ENCODE measurements at places on chromosomes 7 and 10.

GRCh38 chr10:21083861-21084260 lies 186.8 kb upstream of the NEBL start:
- DNase-seq = no peak

- no peak for DNase-seq
Observed at GRCh38 chr10:13120786-13121499, 21.0 kb downstream of the OPTN start.

- no peak for DNase-seq
Observed at GRCh38 chr10:7410301-7410861, 453 bp downstream of the SFMBT2 start.

GRCh38 chr10:5860066-5860465 lies 29.6 kb downstream of the ANKRD16 start:
- no peak for DNase-seq

- no peak for DNase-seq
Observed at GRCh38 chr7:36232971-36233550, 80.0 kb downstream of the EEPD1 start.

DNA sequence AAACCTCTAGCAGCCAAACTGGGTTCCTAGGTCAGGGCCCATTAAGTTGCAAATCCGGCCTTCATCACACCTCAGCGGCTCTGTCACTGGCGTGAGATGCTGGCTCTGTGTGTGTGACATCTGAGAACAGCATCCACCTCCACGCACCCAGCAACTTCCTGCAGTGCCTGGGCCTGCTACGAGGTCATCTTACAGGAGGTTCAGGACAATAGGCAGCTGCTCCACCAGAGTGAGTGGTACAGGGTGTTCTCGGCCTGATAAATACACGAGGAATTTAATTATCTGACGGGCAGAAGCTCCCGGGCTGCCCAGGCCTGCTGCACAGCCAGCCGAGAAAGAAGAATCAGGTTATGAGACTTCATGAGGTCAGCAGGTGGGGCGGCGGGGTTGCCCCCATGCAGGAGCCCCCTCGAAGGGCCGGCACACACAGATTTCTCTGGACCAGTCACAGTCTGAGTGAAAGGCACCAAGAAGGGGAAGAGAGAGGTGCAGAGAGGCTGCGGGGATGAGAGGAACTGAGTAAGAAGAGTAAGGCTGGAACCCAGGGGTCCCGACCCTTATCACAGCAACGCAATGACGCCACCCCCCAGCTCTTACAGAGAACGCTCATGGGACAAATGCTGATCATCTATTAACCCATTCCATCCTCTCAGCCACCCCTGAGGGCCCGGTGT lies 49.3 kb downstream of the CALML3 start:
- no peak for DNase-seq

GRCh38 chr7:45007571-45008328 lies 7.7 kb downstream of the CCM2 start:
- no peak for DNase-seq

DNA sequence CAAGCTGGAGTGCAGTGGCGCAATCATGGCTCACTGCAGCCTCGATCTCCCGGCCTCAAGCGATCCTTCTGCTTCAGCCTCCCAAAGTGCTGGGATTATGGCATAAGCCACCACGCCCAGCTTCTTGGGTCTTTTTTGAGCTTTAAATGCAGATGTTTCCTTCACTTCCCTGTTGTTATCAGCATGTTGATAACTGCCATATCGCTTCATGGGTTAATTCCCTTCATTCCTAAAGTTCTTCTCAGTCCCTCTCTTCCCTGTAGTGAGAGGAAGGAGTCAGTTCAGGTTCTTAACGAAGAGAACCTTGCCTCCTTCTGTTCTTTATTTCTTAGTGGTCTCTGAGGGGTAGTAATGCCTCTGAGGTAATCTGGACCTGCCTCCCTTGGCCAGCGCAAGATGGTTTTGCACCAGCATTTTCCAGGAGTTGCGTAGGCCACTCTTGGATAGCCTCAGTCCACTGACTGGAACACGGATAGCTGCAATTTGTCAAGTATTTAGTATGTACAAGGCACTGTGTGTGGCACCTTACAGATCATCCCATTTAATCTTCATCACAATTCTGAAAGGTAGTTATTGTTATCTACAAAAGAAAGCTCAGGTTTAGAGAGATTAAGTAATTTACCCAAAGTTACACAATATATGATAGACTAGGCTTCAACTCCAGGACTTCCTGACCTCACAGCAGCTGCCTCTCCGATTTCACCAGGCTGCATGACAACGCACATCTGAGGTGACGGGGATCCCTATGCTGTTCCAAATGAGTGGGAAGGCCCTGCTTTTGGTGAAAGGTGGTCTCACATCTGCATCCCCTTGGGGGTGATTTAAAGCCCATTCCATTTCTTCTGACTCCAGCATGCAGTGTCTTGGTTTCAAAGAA lies 60.5 kb downstream of the GATA3 start:
- DNase-seq = no peak

DNA sequence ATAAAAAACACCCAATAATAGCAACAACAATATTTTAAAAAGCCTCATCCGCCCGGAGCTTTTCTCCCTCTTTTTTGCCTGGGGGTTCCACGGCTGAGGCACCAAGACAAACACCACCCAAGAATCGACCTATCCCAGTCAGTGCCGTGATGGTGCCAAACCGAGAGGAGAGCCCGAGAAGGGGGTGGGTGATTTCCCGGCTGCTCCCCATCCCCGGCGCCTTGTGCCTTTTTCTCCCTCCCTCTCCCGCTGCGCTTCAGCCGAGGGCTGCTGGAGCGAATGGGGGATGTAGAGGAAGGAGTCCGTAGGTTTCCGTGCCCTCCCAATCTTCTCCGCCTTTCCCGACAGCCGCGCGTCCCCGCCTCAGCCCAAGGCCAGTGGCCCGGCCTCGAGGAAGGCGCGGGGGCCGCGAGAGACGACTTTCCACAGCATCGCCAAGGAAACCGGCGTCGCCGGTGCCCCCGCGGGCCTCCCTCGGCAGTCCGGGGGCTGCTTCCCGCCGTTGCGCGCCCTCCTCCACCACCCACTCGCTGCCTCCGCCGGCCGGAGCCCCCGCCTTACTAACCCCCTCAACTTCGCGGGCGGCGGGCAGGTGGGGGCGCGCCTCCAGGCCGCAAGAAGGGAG lies 1.3 kb downstream of the EGR2 start:
- DNase-seq = peak; percentile 23

DNA sequence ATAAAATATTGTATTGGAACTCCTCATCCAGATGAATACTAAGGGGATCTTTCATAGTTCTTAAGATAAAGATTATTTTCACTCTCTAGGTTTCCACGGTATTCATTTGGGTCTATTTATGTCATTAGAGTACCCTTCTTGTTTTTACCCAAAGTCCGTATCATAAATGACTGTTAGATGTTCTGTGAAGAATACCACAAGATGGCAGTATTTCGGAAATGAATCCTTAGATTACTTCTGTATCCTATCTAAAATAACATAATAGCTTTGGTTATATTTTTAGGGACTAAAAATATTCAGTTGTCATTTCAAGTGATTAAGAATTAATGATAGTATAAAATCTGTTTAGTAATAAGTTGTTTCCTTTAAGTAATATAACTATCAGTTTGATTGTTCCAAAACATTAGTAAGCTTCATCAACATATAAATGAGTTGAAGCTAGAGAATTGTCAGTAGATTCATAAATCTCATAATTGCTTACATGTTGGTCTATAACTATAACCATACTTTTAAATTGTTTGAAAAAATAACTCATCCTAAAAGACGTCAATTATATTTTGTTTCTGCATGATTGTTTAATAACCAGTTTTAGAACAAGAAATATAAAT lies 337.5 kb upstream of the KCND2 start:
- DNase-seq = no peak

DNA sequence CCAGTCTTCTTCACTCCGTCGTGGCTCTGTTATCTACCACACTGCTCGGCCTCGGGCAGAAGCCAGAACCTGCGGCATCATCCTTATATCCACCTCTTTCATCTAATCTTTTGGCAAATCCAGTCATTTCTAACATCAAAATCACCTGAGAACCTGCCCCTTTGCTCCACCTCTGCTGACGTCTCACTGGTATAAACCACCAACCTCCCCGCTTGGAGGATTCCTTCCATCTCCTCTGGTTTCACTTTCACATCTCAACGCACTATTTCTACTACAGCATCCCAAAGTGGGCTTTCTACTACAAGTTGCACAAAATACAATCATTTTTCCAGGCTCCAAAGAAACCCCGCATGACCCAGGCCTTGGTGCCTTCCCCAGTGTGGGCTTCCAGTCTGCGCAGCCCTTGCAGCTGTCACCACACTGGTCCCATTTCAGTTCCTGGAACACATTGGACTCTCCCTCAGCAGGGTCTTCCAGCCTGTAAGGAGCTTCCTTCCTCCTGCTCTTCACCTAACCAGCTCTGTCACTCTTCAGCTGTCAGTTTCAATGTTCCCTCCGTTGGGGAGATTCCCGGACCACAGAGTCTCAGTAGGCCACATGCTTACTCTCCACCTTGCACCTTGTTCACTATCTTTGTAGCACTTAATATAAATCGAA lies 85.0 kb downstream of the PRKCQ start:
- DNase-seq = no peak

DNA sequence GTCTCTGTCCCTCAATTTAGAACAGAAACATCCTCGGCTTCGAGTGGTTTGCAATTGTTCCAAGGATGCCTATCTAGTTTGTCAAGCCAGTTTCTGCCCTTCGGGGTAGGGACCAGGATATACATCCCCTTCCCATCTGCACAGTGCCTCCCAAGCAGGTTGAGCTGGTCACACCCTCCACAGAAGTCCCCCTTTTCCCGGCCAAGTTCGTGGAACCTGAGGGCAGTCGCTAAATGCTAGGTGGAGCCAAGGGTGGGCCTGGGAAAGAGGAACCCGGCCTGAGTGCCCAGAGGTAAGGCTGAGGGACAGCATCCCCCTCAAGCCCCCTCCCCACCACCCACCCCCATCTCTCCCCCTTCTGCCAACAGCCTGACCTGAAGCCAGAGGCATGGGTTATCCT lies 62.4 kb upstream of the NANOS1 start:
- DNase-seq = no peak

DNA sequence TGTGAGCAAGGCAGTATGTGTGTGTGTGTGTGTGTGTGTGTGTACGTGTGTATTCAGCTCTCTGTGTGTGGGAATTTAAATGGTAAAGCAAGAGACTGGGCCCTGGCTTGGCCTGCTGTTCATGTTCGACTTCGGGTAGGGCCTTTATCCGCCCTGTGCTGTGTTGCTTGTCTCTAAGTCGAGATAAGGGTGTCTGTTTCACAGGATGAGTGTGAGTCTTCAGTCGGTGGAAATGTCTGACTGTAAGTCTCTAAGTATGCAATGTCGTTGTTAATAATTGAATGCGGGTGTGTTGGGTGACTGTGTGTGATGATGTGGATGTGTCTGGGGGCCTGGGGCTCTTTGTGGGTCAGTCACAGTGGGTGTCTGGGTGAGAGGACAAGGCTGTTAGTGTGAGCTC lies 34.8 kb downstream of the HIF1AN start:
- no peak for DNase-seq

GRCh38 chr10:118412132-118412760 lies 70.1 kb upstream of the FAM204A start:
- no peak for DNase-seq

- no peak for DNase-seq
Observed at GRCh38 chr10:9535744-9536143, 1481.3 kb downstream of the GATA3 start.

- DNase-seq = no peak
Observed at GRCh38 chr10:127278001-127278400, 81.6 kb upstream of the INSYN2A start.

DNA sequence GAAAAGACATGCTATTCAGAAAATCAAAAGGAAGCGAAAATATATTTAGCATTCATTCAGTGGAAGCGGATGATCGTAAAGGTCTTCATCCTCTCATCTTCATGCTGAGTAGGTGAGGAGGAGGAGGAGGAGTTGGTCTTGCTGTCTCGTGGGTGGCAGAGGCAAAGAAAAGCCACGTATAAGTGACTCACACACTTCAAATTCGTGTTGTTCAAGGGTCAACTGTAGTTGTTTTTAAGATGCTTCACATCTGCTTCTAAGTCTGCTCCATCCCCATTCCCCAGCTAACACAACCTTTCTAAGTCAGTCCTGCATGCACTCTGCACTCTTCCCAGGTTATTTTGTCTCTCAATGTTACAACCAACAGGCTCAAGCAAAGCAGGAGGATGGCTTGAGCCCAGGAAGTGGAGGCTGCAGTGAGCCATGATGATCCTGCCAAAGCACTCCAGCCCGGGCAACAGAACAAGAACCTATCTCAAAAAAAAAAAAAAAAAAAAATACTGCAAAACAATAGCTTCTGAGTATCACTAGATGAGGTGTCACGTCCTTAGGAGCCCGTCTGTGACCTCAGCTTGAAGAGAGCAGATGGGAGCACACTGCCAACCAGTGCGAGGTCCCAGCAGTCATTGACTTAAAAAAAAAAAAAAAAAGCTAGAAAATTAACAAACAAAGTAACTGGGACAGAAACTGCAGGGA lies 70.5 kb downstream of the SFMBT2 start:
- DNase-seq = no peak

- DNase-seq = no peak
Observed at GRCh38 chr7:7327423-7327822, 145.1 kb downstream of the C1GALT1 start.

DNA sequence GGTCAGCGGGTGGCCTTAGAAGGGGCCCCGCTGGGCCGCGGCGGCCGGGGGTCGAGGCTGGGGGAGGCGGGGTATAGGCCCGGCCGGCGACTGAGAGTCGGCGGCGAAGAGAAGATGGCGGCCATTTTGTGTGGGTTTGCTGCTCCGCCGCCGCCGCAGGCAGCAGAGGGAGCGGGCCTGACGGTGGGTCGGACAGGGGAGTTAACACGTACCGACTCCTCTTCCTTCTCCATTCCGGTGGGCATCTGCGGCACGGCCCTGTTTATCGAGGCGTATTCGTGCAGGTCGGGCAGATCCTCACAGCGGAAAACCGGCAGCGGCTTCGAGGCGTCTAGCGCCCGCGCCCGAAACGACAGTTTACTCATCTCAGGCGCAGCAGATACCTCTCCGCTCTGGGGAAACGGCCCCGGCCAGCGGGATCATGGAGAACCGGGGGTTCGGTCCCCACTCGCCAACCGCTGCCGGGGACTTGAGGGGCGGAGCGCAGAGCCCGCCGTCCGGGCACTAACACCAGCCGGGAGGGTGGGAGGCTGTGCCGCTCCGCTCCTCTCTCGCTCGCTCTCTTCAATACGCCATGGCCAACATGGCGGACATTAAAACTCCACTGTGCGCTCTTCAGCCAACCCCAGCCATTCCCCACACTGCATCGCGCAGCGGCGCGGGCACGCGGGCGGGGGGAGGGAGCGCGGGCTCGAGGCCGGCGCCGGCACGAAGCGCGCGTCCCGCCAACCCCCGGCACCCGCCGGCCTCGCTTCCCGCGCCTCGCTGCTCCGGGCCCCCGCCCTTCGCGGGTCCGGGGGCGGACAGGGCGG lies at the start of gene EPC1:
Gene EPC1 (minus strand): TSS at position 608 of the 812 bp plus-strand sequence. CDS start 243 bp downstream, at position 365.
- DNase-seq = peak; percentile 80

- DNase-seq = peak; percentile 1
Observed at GRCh38 chr7:80018941-80019808, 115.5 kb upstream of the GNAI1 start.

Measured in activated CD8-positive, alpha-beta memory T cell treated with anti-CD3 and anti-CD28 coated beads for 1 hour (primary cell).